ENCODE measurements at places on chromosomes 7 and 10.

DNA sequence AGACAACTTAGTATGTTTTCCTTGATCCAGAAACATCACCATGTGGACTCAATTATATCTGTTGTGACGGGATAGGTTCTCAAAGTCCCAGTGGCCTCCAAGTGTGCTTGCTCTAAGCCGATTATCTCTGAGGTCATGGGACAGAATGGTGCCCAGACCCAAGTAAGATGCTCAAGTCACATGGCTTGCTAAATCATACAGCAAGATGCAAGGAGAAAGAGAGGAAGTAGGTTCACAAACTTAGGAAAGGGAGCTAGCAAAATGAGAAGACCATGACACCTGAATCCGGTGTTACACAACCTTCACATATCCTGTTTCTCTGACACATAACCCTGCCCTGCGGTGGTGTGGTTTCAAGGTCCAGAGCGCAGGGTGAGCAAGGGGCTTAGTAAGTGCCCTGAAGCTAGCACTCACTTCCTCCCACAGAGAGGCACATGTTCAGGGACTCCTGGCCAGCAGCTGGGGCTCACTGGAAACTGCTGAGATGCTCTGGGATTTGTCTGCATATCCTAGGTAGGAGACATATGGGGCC, 590.9 kb upstream of the ANKRD30A start:
- peak; percentile 67 for DNase-seq

DNA sequence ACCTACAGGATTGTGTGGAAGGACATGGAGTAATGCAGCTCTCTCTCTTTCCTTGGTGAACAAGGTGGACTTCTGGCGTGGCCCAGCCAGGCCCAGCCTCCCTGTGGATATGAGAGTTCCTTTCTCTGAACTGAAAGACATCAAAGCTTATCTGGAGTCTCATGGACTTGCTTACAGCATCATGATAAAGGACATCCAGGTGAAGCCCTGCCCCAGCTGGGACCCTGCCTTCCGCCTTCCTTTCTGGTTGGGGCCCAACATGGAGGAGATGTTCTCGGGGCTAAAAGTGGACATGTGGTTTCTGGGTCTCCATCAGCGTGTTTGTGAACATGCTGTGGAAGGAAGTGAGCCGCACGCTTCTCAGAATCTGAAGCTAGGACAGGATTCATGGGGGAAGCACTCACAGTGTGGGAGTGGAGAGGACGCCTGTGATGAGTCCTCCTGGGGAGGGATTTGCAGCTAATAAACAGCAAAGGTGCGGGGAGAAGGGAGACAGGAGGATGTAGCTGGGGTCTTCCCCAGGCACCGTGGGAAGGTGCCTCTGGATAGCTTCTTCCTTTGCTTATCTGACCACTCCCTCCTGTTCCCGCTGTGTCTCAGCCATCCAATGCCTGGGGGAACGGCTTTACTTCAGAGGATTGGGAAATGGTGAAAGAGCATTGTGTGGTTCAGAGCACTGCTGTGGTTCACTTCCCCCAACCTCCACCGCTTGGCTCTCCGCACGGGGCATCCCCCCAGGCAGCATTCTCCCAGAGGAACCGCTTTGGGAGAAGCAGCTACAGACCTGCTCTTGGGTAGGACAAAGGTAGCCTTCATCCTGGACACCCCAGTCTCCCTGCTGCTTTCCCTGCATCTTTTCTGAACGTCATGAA, 5.5 kb downstream of the CPA5 start:
- no peak for DNase-seq

DNA sequence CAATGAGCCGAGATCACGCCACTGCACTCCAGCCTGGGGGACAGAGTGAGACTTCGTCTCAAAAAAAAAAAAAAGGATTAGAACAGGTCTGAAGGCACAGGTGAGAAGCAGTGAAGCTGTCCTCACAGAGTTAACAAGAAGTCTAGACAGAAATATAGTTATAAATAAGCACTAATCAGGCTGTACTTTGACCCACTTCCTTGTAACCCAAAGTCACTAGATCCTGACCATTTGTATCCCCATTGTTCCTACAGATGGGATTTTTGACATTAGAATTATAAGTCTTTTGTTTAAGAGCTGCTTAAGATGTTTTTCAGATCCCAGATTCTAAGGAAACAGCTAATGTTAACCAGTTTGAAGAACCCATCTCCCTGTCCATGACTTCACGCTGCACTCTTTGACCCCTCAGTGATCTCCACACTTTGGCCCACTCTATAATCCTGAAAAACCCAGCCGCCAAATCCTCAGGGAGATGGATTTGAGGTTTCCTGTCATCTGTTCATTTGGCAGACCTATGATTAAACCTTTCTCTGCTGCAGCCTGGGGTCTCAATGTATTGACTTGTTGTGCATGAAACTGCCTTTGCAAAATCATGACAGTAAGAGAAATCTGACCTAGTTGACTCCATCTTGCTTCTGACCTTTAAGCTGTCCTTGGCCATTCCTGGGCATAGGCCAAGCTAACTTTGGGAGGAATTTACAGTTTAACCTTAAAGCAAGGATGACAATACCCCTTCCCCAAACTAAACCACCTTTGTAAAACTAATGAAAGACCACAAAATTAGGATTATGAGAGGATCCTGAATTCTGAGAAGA, 11.4 kb downstream of the SSMEM1 start:
- no peak for DNase-seq

GRCh38 chr7:140881507-140882228, 43.1 kb downstream of the BRAF start:
- DNase-seq: no peak

GRCh38 chr7:29797112-29797944, 9.0 kb upstream of the WIPF3 start:
- DNase-seq: no peak

DNA sequence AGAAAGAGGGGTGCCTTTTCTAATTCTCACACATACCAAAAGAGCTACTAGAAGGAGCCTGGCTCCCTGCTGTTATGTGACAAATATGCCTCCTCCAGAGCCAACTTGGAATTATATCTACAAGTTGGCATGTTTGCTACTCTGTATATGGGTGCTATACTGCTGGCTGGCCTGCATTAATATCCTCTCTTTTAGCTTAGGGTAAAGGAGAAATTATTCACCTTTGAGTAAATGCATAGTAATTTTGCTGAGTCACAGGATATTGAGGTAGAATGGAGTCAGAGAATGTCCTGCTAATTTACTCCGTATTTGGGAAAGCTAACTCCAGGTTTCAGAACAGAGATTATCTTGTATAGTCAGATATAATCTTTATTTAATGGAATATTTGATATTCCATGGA, 24.2 kb upstream of the LIPN start:
- DNase-seq: no peak

GRCh38 chr7:10739401-10739800, 234.3 kb upstream of the PHF14 start:
- no peak for DNase-seq

DNA sequence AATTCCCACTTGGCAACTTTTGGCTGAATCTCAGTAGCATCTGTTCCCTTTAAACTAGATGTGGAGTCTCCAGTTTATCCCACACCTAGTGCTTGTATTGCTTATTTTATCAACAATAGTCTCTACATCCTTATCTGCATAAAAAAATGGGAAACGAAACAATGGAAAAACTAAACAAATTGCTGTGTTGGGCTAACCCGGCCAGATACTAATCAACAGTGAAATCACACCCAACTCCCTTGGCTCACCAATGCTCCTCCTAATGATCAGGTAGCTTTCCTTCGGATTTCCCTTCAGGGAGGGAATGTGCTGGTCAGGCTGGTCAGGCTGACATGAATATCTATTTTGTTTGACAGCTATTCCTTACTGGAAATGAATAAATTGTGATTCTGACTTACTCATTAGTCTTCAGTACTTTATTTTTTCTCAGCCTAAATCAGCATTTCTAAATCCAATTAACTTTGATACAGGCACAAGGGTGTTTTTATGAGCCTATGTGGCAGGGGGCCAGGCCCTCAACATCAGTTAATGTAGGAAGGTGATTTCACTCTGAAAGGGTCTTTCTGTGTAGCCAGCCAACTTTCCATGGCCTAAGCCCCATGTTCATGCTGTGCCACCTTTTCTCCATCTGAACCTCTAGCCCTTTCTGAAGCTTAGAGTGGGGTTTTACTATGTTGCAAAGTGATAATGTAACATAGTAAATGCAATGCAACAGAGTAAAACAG, 170.5 kb upstream of the NPSR1 start:
- no peak for DNase-seq

GRCh38 chr7:82080254-82080927, 310.5 kb upstream of the HGF start:
- DNase-seq: no peak

DNA sequence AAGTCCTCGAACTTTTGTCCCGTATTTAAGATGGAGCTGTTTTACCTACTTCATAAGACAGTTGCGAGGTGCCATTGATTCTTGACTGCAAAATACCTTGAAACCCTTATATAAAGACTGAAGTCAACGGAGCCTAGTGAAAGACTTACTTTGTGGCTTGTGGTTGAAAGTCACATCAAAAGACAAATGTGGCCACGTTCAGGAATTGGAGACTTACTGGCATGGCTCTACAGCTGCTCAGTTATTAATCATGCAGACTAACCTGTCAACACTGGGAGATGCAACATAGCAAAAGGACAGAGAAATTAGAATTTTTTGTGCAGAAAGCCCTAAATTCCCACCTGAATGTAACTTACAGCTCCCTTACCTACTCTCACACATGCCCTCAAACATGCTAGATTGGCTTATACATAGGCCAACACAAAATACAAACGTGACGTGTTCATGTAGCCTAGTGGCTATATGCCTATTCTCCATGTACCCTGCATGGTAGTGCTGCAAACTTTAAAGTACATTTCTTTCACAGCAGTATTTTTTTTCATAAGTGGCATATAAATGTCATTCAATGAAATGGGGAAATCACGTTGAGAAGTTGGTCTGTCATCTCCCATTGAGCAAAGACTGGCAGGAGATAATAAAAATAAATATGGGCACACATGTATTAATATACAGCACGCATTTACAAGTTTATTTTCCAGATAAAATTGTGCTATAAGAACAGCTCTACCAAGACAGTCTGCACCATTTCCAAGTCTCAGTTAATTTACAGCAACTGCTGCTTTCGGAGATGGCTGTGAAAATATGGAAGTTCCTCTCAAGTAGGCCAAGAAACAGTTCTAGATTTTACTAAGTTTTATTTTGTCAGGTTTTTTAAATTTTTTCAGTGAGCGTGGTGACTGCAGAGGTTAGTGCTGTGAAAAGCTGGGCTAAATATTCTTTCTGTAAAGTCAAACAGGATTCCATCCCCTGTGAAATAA, 170.4 kb upstream of the C7orf33 start:
- peak; percentile 94 for DNase-seq

GRCh38 chr7:115097175-115097671, 175.3 kb downstream of the MDFIC start:
- DNase-seq: no peak

- no peak for DNase-seq
These were observed 535 bp upstream of the EPC1 start for GRCh38 chr10:32347363-32348022.

DNA sequence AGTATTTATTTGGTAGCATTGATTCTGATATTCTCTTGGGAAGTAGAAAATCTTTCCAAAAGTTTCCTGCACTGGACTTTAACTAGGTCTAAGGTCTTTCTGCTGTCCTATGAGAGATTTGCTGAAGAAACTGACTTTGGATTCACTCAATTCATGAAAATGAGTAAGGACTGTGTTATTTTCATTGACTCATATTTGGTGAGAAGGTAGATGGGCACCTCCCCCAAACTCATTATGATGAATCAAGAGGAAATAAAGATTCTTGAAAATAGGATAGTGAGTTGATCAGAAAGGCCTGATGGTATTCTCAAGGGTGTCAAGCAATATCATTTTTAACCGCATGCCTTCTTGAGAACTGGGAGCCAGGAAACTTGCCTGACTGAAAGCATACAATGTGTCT, 110.3 kb downstream of the RNF133 start:
- no peak for DNase-seq

DNA sequence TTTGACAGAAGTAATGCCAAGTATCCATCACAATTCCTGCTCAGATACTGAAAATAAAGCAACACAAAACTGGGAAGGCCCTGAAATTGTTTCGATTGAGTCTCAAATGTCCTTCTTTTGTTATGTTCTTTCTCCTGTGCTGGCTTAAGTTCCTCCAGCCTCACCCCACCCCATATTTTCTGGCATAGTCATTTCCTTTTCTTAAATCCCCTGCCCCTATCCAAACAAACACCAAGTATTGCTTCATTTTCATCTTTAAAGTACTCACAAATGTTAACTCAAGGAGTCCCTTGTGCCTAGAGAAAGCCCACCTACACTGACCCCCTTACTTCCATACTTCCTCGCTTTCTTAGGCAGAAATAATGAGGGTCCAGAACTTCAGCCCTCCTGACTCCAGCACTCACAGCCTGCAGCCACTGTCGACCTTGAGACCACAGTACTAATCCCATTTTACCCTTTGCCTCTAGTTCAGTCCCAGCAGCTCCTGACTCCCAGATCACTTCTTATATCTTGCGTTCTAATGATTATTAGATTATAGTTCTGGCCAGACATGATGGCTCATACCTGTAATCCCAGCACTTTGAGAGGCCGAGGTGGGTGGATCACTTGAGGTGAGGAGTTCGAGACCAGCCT, 73.2 kb upstream of the ST8SIA6 start:
- DNase-seq: no peak

DNA sequence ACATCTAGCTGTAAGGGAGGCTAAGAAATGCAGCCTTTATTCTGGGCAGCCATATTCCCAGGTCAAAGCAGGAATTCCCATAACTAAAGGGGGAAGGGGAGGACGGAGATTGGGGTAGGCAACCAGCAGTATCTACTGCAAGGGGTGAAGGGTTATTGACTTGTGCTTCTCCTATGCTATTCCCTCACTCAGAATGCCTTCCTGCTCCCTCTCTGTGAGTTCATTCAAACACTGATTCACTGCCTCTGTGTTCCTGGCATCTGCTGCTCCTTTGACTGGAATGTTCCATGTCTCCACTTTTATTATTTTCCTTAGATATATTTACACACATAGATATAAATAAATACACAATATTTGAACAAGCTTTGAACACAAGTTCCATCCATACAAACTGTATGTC, 11.1 kb downstream of the HTR7 start:
- no peak for DNase-seq

- no peak for DNase-seq
These were observed 287.8 kb upstream of the SHH start for GRCh38 chr7:156100086-156100485.

DNA sequence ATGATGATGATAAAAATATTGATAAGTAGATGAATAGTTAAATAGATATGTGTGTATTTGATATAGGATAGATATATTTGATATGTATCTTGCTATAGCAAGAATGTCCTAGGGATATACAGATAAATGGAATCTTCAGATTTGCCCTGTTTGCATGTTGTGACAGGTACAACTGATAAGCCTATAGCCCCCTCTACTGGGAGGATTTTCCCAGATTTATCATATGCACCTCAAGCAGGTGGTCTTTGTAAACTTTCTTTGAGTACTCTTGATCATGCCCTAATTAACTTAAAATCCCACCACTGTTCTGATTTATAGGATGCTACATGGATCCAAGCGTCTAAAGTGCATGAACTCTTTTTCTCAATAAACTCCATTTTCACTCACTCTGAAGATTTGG, 1050.7 kb downstream of the SORCS3 start:
- DNase-seq: peak; percentile 25

GRCh38 chr7:24057243-24057642, 226.7 kb upstream of the NPY start:
- no peak for DNase-seq

Measured in MM.1S (cell line).